Activated gamma-delta T cell (primary cell): ENCODE measurements at places on chromosomes 16 and 17.

DNA sequence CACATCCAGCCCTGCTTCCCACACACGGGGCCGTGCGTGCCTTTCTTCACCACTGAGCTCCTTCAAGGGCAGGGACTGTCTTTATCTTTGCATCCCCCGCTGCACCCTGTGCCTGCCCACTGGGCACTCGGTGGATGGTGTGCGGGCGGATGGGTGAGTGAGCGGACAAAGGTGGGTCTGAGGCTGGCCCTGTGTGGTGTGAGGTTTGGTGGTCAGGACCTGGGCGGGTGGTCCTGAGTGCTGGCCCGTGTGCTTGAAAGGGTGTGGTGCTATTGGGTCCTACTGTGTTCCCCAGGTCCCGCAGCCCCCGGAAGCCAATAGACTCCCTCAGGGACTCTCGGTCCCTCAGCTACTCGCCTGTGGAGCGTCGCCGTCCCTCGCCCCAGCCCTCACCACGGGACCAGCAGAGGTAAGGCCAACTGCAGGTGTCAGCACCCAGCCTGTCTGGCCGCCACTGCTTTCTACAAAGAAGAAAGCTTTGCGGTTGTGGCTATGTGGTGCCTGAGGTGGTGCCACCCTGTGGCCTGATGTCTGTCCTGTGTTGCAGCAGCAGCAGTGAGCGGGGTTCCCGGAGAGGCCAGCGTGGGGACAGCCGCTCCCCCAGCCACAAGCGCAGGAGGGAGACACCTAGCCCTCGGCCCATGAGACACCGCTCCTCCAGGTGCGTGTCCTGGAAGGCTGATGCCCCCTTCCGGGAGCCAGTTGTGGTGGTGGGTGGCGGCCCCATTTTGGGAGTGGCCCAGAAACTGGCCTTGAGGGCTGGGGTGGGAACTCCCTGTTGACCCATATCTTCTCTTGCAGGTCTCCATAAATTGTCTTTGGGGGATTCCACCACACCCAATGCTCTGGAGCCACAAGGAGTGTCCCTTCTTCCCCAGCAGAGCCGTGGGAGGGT lies 6.8 kb downstream of the ELOB start:
- no peak for DNase-seq

- no peak for DNase-seq
Observed at GRCh38 chr17:57946798-57947358, 8.3 kb downstream of the CUEDC1 start.

- DNase-seq = no peak
Observed at GRCh38 chr17:49342575-49342936, 19.5 kb downstream of the ZNF652 start.

DNA sequence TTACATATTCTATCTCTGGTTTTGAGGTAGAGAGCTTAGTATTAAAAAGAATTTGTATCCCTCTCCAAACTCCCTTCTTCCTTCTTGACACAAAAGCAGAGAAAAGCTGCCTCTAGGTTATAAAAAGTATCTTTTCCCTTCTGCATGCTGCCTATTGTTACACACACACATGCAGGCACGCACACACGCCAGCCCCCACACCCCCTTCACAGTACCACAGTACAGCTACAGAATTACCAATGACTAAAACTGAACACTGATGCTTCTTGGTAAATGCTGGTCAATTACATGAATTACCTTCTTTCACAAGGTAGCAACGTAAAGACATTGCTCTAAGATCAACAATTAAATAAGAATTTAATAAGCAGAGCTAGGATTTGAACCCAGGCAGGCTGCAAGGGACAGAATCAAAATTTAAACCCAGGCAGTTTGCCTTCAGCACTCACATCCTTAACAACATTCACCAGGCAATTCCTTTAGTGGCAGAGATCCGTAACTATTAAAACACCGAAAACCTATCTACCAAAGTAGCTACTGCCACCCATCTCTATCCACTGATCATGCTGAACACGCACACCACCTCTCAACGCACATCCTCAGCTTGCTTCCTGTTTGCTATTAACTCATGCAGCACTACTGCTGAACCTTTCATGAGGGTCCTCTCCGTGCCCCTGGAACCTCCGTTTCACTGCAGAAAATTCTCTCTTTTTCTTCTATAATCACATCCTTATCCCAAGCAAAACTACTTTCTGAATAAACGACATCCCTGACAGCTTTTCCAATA lies 37.8 kb downstream of the YWHAE start:
- DNase-seq = no peak

GRCh38 chr16:66524601-66525164 lies 25.2 kb downstream of the TK2 start:
- DNase-seq = no peak

GRCh38 chr16:30478766-30479478 lies 6.4 kb downstream of the ITGAL start:
- no peak for DNase-seq
